ENCODE measurements at places on chromosomes 5 and 9.

DNA sequence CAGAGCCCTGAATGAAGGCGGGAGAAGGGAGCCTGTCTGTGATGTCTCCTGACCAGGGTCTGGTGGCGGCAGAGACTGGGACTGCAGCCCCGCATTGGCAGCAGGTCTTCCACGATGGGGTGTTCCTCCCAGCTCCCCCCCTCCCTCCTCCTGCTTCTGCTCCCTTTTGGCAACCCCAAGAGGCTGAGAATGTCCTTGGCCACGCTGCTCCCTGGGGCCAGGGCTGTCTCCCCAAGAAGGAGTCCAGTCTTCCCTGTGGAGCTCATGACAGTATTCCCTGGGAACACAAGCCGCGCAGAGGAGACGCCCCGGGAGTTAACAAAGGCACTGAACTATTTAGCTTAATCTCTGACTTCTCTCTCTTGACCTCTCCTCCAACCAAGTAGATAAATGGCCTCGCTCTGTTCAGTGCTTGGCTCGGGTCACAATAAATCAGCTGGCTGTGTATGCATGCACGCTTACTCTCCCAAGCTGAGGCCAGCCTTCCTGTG lies 84.0 kb upstream of the NEURL1B start:
- no peak for DNase-seq

DNA sequence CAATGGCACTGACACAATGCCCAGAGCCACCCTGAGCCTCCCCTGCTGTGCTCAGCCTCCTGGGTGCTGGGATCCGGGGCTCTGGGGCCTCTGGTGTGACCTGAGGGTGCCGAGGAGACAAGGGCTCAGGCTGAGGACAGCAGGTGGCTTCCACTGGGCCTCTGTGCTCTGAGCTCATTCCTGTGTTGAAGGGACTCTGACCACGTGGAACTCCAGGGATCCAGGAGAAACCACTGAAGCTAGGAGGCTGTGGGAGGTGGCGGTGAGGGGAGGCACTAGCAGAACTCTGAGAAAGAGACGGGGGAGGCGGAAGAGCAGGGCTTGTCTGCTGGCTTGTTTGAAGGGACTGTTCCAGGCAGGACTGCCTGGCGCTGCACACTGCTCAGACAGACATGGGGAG lies 318.7 kb upstream of the IRX1 start:
- DNase-seq, result no peak

- no peak for DNase-seq
Measured at GRCh38 chr5:148780711-148781110, 45.7 kb upstream of the ADRB2 start.

- no peak for DNase-seq
Measured at GRCh38 chr9:123329329-123329955, 26.6 kb upstream of the CRB2 start.

DNA sequence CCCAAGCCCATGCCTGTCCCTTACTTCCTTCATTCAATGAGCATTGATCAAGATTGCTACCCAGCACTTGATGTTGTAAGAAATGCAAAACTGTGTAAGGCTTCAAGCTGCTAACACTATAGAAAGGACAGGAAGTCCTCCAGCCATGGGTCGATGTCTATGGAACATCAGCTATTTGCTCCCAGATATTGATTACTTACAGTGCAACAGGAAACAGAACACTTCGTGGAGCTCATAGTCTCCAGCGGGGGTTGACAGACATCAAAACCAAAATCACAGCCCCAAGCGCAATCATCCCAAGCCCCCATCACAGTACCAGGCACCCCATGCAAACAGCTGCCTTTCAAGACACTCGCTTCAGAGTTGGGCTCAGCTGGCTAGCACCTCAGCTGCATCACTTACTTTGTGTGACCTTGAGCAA lies 26.8 kb upstream of the DUSP1 start:
- no peak for DNase-seq

GRCh38 chr5:29719171-29719570 lies 1474.3 kb upstream of the CDH6 start:
- DNase-seq, result no peak

GRCh38 chr5:148966348-148966747 lies 96.5 kb downstream of the SH3TC2 start:
- DNase-seq, result no peak

GRCh38 chr9:15306757-15307522 lies at the start of gene TTC39B:
TTC39B (minus strand) TSS chr9:15307216; CDS start chr9:15307125, 91 bp downstream.
- DNase-seq, result peak; percentile 63

GRCh38 chr5:151047814-151048425 lies 27.5 kb downstream of the GPX3 start:
- DNase-seq, result no peak

DNA sequence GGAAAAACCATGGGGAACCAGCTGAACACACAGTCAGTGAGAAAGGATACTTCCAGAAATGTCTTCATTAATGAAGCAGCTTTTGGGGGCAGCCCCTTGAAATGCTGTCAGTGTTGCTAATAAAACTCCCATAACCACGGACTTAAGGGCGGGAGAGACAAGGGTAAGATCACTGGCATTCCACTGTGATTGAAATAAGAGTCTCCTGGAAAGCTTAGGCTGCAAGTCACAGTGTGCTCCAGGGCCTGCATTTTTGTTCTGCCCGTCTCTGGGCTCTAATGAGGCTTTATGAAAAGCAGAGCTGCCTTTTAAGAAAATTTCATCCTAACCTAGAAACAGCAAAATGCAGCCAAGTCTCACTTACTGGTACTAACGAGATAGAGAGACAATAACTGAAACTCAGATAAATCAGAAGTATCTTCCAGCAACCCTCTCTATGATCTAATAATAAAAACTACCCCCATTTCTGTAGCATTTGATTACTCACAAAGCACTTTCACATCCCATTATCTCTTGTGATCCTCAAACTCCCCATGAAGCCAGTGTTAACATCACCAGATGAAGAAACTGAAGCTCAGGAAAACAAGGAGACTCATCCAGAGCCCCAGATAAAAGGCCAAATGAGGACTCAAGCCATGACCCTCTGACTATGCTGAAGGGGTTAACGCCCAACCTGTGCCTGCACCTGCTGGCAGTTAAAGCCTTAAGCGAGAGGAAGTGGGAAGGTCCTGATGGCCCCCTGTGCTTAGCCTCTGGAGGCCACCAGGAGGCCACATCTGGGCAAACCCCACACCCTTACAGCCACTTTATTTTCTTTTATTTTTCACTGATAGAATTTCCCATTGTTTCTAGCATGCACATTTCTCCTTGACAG lies 37.5 kb downstream of the SPOCK1 start:
- no peak for DNase-seq

DNA sequence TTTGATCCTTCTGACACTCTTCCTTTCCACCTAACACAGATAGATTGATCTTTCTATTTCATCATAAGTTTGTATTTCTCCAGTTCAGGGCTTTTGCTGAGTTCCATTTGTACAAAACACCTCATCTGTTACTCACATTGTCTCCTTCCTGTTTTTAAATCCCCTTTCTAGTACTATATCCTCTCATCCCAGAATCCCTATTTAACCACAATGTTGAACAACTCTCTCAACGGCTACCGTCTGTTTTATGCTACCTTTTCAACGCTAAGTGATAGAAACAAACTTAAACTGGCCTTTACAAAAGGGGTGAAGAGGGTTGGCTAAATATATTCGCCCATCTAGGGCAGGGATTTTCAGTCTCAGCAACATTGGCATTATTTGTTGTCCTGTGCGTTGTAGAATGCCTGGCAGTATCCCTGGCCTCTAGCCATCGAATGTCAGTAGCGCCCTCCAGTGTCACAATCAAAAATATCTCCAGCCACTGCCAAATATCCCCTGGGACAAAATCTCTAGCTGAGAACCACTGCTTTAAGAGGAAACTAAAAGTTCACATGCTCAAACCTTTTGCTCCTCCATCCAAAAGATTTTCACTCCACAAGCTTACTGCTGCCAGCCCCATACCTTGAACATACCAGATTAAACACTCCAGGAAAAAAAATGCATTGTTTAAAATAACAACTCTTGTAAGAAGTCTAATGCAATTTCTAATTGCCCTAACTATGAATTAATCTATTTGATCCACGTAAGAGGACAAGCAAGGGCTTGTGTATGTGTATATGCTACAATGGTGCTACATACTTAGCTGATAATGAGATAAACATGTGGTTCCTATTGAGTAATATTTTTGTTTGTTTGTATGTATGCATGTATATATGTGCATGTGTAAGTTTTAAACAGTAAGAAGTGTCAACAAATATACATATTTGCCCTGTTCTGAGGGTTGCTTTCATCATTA lies 344.0 kb downstream of the PTPRD start:
- DNase-seq, result no peak

DNA sequence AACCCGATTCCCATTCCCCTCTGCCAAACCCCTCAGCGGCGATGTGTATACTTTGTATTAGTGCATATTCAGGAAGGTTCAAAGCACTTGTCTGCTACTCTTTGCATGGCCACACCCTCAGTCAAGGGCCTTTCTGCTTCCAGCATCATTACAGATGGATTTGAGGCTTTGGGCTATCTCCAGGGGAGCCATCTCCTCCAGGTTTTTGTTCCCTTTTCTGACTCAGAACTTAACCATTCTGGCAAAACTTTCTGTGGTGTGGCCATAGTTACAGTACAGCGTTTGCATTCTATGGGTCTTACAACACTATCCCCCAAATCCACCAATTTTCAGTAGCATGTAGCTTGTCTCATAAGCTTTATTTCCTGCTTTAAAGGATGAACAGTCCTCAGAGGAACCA lies 36.0 kb upstream of the SVEP1 start:
- DNase-seq, result no peak

GRCh38 chr5:124872086-124872485 lies 125.6 kb upstream of the ZNF608 start:
- DNase-seq, result no peak

DNA sequence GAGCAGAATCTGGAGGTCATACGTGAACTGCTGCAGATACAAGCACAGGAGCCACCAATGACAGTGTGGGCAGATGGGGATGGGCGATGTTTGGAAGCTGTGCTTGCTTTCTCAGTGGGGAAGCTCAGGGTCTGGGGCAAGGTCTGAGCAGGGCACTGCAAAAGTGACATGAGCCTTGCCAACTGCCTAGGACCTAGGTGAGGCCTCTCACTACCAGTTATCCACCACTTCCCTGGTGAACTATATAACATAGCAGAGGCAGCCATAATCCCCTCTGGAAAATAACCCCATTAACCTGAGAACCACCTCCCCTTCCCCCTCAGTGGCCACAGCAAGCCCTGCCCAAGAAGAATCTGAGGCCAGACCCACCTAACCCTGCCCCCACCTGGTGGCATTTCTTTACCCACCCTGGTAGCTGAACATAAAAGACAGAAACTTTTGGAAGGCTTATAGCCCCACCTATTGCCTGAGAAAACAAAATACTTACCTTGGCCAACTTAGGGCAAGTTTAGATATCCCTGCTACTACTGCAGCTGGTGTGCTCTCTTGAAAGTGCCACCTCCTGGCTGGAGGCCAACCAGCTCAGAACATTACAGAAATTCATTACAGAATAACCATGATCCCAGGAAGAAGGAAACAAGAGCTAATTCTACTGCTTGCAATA lies 18.8 kb upstream of the SPEF2 start:
- no peak for DNase-seq

- no peak for DNase-seq
Measured at GRCh38 chr9:133862585-133863256, 124.6 kb upstream of the SARDH start.

DNA sequence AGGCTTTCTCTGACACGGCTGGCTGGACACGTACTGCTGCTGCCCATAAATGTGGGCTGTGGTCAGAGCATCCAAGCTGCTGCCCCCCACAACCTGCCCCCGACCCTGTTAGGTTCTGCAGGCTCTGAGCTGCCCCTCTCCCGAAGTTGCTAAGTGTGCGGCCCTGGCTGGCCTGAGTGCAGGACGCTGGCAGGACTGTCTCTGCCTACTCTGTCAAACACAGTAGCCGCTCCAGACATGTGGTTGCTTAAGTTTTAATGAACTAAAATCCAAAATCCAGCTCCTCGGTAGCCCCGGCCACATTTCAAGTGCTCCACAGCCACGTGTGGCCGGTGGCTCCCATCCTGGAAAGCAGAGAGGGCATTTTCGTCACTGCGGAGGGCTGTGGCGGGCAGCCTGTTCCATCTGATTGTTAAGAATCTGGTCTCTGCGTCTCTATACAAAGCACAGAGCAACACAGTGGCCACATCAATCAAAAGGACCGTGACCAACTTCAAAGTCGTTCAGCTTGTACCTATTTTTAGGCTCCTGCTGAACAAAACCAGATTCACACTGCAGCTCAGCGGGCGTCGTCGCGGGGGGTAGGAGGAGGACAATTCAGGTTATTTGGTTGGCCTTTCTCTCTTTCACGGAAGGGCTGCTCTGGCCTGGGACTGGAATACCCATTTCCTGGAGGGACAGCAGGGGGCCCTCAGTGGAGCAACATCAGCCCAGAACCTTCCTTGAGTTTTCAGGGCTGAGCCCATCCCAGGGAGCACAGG lies 68.9 kb downstream of the PTCH1 start:
- no peak for DNase-seq

GRCh38 chr5:101045689-101046088 lies 142.6 kb upstream of the ST8SIA4 start:
- DNase-seq, result no peak

GRCh38 chr9:129177443-129177790 lies 644 bp downstream of the IER5L start:
- DNase-seq, result no peak

GRCh38 chr9:129726322-129727160 lies 26.3 kb downstream of the PTGES start:
- DNase-seq, result peak; percentile 40

DNA sequence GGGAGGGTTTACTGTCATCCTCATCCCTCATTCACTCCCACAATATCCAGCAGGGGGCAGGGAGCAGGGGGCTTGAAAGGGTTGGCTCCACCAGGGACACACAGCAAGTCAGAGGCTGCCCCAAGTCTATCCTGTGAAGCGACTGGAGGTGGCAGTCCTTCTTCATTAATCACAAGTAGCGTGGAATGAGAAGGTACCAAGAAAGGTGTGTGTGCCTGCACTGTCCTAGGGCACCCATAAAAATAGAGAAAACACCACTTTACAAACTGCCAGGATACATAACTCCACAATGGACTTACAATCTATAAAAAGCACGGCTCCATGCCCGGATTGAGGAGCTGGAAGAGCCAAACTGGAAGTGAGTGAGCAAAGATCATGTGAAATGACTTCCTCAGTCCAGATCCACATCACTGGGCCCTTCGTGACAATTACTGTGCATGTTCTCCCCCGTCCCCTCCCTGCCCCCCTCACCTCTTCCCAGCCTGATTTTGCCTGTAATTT lies 183.9 kb downstream of the SLIT3 start:
- no peak for DNase-seq

- DNase-seq, result no peak
Measured at GRCh38 chr9:92704528-92704927, 34.6 kb upstream of the IPPK start.

DNA sequence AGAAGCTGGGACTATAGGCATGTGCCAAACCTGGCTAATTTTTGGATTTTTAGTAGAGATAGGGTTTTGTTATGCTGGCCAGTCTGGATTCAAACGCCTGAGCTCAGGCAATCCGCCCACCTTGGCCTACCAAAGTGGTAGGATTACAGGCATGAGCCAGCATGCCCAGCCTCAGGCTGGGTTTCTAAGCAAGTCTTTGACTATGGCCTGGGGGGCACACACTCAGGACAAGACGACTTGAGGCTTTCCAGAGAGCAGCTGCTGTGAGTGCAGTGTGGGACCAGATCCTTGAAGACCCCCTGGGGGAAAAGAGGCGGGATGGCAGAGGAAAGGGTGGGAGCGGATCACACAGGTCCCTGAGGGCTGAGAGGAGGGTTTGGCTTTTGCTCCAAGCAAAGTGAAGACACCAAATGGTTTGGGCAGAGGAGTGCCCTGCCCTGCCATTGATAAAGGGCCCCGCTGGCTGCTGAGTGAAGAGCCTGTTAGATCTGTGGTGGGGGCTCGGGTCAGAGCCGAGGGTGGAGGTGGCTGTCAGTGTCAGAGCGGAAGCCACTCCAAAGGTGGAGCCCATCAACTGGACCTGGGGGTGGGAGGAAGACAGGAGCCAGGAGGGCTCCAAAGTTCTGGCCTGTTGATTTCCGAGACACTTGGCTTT lies 46.8 kb upstream of the FUBP3 start:
- DNase-seq, result no peak

All from activated T-cell treated with anti-CD3 and anti-CD28 coated beads, Interleukin-2, amount 50 U/mL, for 4 hours (primary cell).